Aorta (tissue), 5 donors: ENCODE measurements at places on chromosomes 5 and 9. TPM values are rescaled to one million over a fixed set of nuclear protein-coding genes. Genes with fewer than 3 reads are reported as not detected.
A peak's percentile ranks its signal among the peaks of the same experiment; 100 is the strongest.

GRCh38 chr5:30690931-30691330 is 502.6 kb upstream of the CDH6 start:
- DNase-seq, result no peak

DNA sequence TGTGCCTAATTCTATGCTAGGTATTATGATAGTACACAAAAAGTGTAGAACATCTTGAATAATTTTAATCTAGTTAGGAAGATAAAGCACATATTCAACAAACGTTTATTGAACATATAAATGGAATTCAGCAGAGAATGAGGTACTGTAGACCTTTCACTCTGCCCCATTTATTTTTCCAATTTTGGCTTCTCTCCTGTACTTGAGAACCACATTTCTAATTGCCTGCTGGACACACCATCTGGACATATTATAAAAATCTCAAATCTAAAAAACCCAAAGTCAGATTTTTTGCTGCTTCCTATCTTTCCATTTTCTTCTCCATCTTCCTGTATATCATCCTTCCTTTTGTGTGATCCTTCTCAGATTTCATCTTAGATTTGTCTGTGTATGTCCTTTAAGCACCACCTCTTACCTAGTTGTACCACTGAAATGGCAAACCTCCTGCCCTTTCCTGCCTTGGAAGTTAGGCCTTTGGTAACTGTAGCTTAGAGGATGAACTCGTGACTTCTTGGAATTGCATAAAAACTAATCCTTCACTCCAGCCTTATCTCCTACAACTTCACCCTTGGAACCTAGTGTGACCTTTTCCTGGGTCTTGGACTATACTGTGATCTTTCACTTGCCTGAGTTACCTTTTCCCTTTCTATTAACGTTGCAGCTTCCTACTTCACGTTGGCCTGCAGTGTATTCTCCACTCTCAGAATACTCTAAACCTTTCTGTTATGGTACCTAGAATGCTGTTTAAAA is 8.8 kb downstream of the SLC26A2 start:
- no peak for DNase-seq

DNA sequence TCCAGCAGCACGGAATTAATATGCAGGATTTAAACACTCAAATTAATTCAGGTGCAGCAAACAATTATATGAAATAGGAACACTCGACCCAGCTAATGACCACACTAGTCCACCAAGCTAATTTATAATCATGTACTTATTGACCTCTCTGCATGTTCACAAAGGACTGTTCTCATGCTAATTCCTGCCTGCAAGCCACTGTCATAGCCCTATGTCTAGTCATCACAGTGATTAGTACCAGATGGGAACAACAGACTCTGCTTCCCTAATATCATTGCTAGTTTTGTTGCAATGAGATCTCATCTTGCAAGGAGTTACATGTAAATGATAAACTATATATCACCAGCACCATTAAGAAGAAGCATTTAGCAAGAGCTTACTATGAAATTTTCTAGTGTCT is 553.0 kb upstream of the GRAMD2B start:
- DNase-seq, result no peak

DNA sequence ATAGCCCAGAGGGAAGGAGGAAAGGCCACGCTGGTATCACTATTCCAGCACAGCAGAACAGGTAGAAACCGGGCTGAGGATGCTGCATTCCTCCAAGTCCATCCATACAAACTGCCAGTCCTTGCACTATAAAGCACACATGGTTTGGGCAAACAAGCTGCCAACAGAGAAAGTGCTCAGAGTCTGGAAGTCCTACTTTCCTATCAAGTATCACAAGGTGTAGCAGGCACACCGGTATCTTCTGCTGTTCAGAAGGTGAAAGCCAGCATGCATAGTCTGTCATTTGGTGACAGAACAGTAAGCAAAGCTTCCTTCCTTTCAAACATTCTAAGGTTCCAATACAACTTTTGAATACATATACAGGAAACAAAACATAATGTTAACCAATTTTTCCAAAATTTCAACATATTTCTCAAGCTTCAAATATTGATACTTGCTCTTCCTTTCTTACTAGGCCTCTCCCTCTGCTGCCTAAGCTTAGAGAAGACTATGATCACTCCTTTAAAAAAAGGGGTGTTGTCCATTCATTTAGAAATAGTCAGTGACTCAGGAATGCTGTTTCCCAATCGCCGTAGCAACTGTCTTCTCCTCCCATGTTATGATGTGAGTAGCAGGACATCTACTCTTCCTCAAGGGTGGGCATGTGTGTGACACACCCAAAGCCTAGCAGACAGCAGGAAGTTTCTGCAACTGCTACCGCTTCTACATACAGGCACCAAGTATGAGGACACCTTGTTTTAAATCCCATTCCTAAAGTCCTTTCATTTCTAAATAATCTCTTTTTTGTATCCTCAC is 14.7 kb downstream of the DIAPH1 start:
- DNase-seq, result no peak

- DNase-seq, result peak; percentile 87
These were observed 86.7 kb downstream of the SLC1A3 start for GRCh38 chr5:36692791-36693763.

The KIAA0825 gene
- 3.7 TPM for total RNA-seq

The NUTM2G gene
- total RNA-seq, result not detected
